ENCODE measurements at places on chromosomes 2 and 18. TPM values are rescaled to one million over a fixed set of nuclear protein-coding genes. Genes with fewer than 3 reads are reported as not detected.

The CHMP3 gene
- total RNA-seq = 58.9 TPM

GRCh38 chr2:95268211-95269035 is 5.8 kb upstream of the PROM2 start:
- no peak overlapping the region for H3K4me3 ChIP-seq
- no peaks in the 10 kb centered on the region for H3K4me1 ChIP-seq
- DNase-seq = no peak
- H3K27ac ChIP-seq = no peak overlapping the region
- H3K27me3 ChIP-seq = no peaks in the 10 kb centered on the region

DNA sequence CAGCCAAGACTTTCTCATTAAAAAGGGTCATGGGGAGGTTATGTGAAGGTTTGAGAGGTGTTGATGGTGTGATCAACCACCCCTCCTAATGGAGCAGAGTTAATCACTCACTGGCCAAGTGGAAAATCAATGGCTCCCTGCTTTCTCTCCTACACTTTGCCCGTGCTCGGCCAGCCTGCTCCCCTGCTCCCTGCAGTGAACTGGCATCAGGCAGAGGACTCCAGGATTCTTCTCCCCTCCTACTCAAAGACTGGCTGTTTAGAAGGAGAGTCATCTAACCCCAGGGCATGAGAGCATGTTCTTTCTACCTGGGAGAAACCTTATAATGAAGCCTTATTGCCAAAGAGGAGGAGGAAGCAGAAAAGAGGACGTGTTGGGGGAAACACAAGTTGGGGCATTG is 74.9 kb downstream of the SGPP2 start:
- H3K4me1 ChIP-seq = no peaks in the 10 kb centered on the region
- no peak overlapping the region for H3K27ac ChIP-seq
- no peak overlapping the region for H3K4me3 ChIP-seq
- H3K27me3 ChIP-seq = no peaks in the 10 kb centered on the region
- no peaks in the 10 kb centered on the region for H3K36me3 ChIP-seq

The CD226 gene
- 150 TPM for total RNA-seq

GRCh38 chr2:216219861-216220260 is 110.7 kb downstream of the XRCC5 start:
- peaks cover 6% of the 10 kb centered on the region for H3K4me1 ChIP-seq
- no peak overlapping the region for H3K27ac ChIP-seq
- no peaks in the 10 kb centered on the region for H3K36me3 ChIP-seq
- DNase-seq = no peak
- H3K27me3 ChIP-seq = no peaks in the 10 kb centered on the region
- no peak overlapping the region for H3K4me3 ChIP-seq

GRCh38 chr18:61764381-61764780 is 128.4 kb downstream of the RNF152 start:
- no peaks in the 10 kb centered on the region for H3K27me3 ChIP-seq
- no peaks in the 10 kb centered on the region for H3K36me3 ChIP-seq
- no peak for DNase-seq
- no peaks in the 10 kb centered on the region for H3K4me1 ChIP-seq

DNA sequence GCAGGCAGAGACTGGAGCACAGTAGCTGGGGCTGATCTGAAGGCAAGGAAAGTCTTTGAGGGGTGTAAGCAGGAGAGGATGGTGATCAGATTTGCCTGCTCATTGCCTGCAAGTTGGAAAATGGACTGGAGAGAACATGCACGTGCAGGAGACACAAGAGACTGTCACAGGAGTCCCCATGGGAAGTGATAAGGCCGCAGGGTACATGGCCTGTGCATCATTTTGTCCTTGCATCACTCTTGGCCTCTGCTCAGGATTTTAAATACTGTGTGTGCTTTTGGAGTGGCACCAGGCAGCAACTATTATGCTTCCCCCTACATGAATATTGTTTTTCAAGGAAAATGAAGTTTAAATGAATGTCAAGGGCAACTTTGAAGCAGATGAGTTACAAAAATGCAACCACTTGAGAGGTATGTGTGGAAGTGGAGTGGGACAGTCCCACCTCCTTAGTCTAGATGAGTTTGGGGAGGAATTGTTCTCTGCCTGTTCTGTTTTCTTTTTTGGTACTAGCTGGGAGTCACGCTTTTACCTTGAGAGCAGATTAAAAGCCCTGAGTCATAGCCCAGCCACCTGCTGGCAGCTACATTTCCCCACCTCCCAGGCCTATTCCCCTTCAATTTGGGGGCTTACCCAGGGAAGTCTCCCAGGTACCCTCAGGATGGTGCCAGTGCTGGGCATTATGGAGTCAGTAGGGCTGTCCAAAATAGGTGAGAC is 19.3 kb downstream of the MAPK4 start:
- no peaks in the 10 kb centered on the region for H3K4me1 ChIP-seq
- no peak overlapping the region for H3K4me3 ChIP-seq
- H3K27ac ChIP-seq = no peak overlapping the region
- no peak for DNase-seq

DNA sequence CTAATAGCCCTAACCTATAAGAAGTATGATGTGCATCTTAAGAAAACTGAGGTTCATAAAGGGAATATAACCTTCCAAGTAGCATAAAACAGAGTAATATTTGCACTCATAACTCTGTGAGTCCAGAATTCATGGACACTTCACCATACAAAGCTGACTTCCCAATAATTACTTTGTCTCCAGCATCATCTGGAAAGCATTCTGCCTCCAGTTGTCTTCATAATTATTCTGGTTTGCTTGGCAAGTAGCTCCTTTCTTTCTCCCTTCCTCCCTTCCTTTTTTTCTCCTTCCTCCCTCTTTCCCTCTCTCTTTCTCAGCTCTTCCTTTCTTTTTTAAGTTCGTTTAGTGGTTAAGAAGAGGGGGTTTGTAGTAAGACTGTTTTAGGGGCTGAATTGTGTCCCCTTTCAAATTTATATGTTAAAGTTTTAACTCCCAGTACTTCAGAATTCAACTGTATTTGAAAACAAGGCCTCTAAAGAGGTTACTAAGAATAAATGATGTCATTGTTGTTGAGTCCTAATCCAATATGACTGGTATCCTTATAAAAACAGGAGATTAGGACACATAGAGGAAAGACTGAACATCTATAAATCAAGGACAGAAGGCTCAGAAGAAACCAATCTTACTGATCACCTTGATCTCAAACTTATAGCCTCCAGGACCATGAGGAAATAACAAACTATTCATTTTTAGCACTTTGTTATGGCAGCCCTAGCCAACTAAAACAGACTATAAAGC is 28.9 kb downstream of the TFPI start:
- H3K4me3 ChIP-seq = no peak overlapping the region
- DNase-seq = no peak
- H3K36me3 ChIP-seq = no peaks in the 10 kb centered on the region
- no peak overlapping the region for H3K27ac ChIP-seq
- no peaks in the 10 kb centered on the region for H3K27me3 ChIP-seq
- no peaks in the 10 kb centered on the region for H3K4me1 ChIP-seq

DNA sequence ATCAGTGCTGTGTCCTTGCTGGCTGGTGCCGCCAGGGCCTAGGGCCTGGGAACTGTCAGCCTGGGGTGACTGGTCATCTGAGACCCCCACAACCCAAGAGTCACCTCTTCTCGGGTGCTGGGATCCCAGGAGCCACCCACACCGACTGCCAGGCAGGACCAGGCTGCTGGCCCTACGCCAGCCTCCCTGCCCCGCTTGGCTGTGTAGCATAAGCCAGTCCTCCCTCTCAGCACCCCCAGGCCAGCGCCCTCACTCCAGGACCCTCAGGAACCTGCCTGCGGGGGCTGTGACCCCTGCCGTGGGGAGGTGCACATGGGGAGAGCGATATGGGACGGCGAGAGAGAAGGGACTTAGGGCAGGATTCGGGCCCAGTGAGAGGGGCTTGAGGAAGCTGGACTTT is 9.5 kb downstream of the ARHGEF4 start:
- H3K27ac ChIP-seq = no peak overlapping the region
- no peaks in the 10 kb centered on the region for H3K27me3 ChIP-seq
- no peaks in the 10 kb centered on the region for H3K36me3 ChIP-seq
- no peaks in the 10 kb centered on the region for H3K4me1 ChIP-seq

- H3K4me1 ChIP-seq = no peaks in the 10 kb centered on the region
- no peak overlapping the region for H3K27ac ChIP-seq
- H3K27me3 ChIP-seq = no peaks in the 10 kb centered on the region
- no peak for DNase-seq
- H3K4me3 ChIP-seq = no peak overlapping the region
Measured at GRCh38 chr2:200667413-200667812, 81.6 kb downstream of the AOX1 start.

DNA sequence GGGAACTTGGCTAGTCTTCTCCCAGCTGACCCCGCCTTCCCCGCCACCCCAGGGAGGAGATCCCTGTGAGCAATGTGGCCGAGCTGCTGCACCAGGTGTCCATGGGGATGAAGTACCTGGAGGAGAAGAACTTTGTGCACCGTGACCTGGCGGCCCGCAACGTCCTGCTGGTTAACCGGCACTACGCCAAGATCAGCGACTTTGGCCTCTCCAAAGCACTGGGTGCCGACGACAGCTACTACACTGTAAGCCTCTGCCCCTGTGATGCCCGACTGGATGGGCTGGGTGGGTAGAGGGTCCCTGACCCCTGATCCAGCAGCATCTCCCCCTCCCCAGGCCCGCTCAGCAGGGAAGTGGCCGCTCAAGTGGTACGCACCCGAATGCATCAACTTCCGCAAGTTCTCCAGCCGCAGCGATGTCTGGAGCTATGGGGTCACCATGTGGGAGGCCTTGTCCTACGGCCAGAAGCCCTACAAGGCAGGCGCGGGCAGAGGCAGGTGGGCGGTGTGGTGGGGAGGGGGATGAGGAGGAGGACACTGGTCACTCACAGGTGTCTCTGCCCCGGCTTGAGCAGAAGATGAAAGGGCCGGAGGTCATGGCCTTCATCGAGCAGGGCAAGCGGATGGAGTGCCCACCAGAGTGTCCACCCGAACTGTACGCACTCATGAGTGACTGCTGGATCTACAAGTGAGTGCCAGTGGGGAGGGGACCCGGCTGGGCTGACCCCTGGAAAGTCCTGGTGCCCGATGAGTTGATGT is 24.2 kb downstream of the ZAP70 start:
- no peak overlapping the region for H3K27ac ChIP-seq
- peaks cover 28% of the 10 kb centered on the region for H3K4me1 ChIP-seq
- H3K36me3 ChIP-seq = peaks cover 55% of the 10 kb centered on the region
- no peaks in the 10 kb centered on the region for H3K27me3 ChIP-seq
- H3K4me3 ChIP-seq = no peak overlapping the region

GRCh38 chr2:88638743-88639142 is 11.5 kb upstream of the EIF2AK3 start:
- H3K27me3 ChIP-seq = no peaks in the 10 kb centered on the region
- no peak overlapping the region for H3K4me3 ChIP-seq
- DNase-seq = peak; percentile 50
- no peaks in the 10 kb centered on the region for H3K36me3 ChIP-seq
- no peak overlapping the region for H3K27ac ChIP-seq

GRCh38 chr2:3447789-3448317 is 68.4 kb downstream of the TRAPPC12 start:
- H3K27me3 ChIP-seq = no peaks in the 10 kb centered on the region
- H3K27ac ChIP-seq = no peak overlapping the region
- peaks cover 40% of the 10 kb centered on the region for H3K36me3 ChIP-seq
- H3K4me3 ChIP-seq = no peak overlapping the region
- no peaks in the 10 kb centered on the region for H3K4me1 ChIP-seq
- no peak for DNase-seq

DNA sequence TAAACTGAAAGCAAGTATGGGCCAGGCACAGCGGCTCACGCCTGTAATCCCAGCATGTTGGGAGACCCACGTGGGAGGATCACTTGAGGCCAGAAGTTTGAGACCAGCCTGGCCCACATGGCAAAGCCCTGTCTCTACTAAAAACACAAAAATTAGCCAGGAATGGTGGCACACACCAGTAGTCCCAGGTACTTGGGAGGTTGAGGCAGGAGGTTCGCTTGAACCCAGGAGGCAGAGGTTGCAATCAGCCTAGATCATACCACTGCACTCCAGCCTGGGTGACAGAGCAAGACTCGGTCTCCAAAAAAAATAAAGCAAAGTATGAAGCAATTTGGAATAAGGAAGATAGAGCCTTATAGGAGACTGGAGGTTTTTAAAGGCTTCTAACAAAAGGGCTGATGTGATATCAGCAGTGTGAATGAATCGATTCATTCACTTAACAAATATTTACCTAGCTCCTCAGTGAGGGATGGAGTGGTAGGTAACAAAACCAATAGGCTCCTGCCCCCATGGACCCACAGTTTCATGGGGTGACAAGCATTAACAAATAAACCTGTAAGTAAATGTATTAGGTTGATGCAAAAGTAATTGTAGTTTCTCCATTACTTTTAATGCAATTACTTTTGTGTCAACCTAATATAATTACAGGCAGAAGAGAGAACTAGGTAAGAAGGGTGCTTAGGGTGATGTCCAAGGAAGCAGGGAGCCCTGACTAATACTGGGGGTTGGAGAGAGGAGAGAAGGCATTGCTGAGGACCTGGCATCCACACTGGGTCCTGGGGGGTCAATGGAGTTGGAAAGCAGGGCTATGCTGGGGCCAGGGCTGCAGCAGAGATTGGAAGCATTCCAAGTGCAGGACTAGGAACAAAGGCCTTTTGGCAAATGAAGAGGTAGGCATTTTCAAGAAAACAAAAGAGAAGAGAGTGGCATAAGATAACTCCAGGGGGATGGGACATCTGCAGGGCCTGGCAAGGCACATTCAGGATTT is 195.4 kb upstream of the ARL4C start:
- H3K4me3 ChIP-seq = no peak overlapping the region
- no peak for DNase-seq
- H3K27ac ChIP-seq = no peak overlapping the region
- no peaks in the 10 kb centered on the region for H3K27me3 ChIP-seq
- no peaks in the 10 kb centered on the region for H3K4me1 ChIP-seq
- H3K36me3 ChIP-seq = no peaks in the 10 kb centered on the region

GRCh38 chr2:159124931-159125467 is 156.6 kb downstream of the TANC1 start:
- peak overlapping the region; percentile 10 for H3K27ac ChIP-seq
- DNase-seq = no peak
- H3K4me1 ChIP-seq = peaks cover 14% of the 10 kb centered on the region
- no peaks in the 10 kb centered on the region for H3K36me3 ChIP-seq
- no peaks in the 10 kb centered on the region for H3K27me3 ChIP-seq

- H3K36me3 ChIP-seq = no peaks in the 10 kb centered on the region
- H3K4me3 ChIP-seq = no peak overlapping the region
- DNase-seq = no peak
- peaks cover 3% of the 10 kb centered on the region for H3K27me3 ChIP-seq
- no peak overlapping the region for H3K27ac ChIP-seq
Measured at GRCh38 chr2:158932131-158932645, 36.3 kb upstream of the TANC1 start.

The MARCHF4 gene
- not detected for total RNA-seq

DNA sequence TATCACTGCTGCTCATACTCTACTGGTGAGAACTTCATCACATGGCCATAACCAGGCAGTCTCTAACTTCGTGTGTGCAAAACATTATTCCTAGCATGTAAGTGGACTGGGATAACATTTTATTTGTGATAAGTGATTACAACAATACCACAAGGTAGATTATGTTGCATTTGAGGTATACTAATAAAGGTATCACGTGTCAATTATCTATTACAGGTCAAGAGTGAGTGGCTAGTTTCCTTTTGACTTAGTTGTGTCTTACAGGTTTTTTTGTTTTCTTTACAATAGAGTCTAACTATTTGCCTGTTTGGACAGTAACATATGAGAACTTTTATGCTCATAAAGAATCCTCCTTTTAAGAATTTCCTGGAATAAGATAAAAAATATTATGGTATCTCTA is 67.2 kb upstream of the DSC1 start:
- no peak for DNase-seq
- no peaks in the 10 kb centered on the region for H3K4me1 ChIP-seq
- no peaks in the 10 kb centered on the region for H3K27me3 ChIP-seq
- H3K27ac ChIP-seq = no peak overlapping the region
- no peaks in the 10 kb centered on the region for H3K36me3 ChIP-seq

- no peaks in the 10 kb centered on the region for H3K36me3 ChIP-seq
- no peak overlapping the region for H3K4me3 ChIP-seq
- H3K27ac ChIP-seq = no peak overlapping the region
Measured at GRCh38 chr2:15965564-15966019, 25.2 kb downstream of the MYCN start.

The IL1RN gene
- total RNA-seq = 1.2 TPM

- no peak for DNase-seq
- no peak overlapping the region for H3K4me3 ChIP-seq
Measured at GRCh38 chr2:178819147-178819875, 12.1 kb upstream of the TTN start.
